Gastroesophageal sphincter (tissue), 4 donors: ENCODE measurements at places on chromosomes 3 and 15.
A peak's percentile ranks its signal among the peaks of the same experiment; 100 is the strongest.

DNA sequence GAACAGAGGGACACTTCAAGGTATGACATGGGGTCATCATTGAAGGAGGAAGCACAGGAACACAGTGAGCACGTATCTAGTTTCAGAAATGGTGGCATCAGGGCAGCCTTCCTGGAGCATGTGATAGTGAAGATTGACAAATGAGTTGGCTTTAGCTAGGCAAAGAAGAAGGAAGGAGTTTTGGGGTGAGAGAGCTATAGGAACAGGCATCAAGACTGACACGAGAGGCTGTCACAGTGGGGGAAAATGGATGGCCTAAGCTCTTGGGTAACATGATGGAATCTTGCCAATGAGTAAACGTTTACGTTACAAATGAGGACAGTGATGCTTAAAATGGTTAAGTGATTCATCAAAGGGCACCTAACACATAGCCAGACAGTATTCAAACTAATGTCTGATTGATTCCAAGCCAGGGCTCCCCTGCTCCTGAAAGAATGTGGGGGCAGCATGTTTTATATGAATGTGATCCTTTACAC, 23.1 kb upstream of the GPR171 start:
- ATAC-seq, result no peak

DNA sequence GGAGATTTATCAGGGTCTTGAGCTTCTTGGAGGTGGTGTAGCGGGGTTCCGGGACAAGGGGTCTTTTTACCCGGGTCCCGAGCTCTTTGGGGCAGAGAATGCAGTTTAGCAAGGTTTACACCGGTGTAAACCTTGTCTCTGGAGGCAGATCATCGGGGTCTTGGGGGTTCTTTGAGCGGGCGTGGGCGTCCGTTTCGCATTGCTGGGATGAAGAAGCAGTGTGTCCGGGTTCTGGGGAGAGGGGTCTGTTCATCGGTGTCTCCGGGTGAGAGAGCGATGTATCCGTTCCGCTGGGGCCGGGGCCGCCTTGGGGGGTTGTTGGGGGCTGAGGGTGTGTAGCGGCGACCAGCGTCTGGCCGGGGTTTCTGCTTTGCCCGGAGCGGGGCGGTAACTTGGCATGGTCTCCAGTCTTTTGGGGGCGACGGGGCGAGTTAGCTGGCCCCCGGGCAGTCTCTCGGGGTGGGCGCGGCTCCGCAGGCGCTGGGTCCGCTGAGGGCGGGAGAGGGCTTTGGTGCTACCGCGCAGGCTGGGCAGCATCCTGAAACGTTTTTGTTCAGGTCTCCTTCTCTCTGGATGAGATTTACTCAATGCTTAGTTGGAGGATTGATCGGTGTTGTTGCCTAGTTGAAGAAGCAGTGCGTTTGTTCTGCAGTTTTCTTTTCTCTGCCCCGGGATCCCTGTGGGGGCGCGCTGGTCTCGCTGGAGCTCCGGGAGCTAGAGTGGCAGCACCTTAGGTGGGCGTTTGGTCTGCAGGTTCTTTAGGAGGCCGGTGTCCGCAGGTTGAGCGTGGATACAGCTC, 843 bp downstream of the GLCE start:
- ATAC-seq, result no peak

- ATAC-seq, result no peak
These were observed 6.1 kb upstream of the LDHAL6B start for GRCh38 chr15:59200560-59200959.

DNA sequence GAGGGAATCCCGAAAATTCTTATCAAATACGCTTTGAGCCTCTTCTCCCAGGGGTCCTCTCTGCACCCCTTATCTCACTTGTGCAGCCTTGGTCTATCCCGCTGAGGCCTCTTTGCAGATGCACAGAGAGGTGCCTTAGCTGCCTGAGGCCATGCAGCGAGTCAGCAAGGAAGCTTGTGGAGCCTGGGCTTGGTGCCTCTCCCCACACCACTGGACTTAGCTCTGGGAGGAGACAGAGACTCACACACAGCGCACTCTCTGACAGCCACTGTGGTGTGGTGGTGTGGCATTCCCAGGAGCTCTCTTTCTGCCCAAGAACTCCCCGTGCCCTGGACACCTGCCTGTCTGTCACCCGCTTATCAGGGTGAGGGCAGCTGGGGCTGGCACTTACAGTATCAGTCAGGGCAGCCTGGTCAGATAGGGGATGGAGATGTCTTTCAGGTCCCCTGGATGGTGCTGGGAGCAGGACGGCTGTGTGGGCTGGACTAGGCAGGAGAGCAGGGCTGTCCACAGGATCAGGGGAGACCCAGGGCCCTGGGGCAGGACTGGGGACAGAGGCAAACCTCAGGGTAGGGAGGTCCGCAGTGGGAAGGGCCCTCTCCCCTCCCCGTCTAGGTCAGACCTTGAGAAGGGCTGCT, 10.2 kb upstream of the LINGO1 start:
- no peak for ATAC-seq

DNA sequence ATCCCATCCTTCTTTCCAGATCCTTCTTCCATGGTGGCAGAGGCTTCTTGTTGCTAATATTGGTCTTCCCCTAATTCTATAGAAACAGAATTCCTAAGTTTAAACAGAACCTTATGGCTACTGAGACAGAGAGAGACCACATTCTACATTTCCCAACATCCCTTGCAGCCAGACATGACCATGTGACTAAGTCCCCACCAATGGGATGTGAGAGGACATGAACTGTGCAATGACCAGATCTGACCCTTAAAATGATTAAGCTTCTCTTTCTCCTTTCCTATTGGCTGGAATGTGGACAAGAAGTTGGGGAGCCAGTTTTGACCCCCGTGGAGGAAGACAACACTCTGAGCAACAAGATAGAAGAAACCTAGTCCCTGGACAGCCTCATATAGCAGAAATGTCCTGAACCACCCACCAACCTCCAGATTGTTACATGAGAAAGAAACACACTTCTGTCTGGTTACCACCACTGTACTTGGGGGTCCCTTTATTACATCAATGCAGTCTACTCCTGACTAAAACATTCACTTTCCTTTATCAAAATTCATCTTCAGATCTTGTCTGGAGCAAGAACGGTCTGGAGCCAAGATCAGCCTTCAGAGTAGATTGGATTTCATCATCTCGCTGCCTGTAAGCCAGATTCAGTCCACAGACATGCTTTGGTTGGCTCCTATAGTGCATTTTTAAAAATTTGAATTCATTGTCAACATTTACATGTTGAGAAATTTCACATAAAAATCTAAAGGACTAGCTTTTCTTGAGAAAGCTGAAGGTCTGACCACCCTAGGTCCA, 183.9 kb downstream of the SHQ1 start:
- ATAC-seq, result no peak

DNA sequence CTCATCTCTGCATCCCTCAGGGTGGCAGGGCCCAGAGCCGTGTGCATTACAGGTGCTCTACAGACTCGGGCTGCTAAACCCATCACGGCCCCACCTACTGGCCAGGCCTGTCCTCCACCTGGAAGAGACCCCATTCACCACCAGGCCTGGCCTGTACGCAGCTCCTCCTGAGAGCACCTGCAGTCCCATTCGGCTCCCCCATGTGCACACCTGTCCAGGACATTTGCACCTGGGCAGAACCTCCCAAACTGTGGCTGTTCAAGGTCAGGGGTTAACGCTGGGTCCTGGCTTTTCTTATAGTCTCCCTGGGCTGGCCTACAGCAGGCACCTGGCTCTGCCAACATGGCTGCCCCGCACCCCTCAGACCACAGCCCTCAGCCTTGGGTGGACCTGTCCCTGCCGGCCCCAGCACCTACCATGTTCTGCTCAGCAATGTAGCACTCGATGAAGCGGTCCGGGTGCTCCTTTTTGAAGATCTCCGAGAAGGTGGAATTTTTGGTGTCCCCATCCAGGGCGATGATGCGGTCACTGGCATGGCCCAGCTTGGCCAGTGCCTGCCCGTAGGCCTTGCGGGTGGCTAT, 25.7 kb downstream of the TKT start:
- no peak for ATAC-seq

- ATAC-seq, result no peak
These were observed 61.9 kb upstream of the FNDC3B start for GRCh38 chr3:171977441-171977840.

GRCh38 chr3:100725935-100726513, 16.7 kb downstream of the TFG start:
- ATAC-seq, result no peak

GRCh38 chr3:56680054-56680580, 2.9 kb downstream of the TASOR start:
- no peak for ATAC-seq

DNA sequence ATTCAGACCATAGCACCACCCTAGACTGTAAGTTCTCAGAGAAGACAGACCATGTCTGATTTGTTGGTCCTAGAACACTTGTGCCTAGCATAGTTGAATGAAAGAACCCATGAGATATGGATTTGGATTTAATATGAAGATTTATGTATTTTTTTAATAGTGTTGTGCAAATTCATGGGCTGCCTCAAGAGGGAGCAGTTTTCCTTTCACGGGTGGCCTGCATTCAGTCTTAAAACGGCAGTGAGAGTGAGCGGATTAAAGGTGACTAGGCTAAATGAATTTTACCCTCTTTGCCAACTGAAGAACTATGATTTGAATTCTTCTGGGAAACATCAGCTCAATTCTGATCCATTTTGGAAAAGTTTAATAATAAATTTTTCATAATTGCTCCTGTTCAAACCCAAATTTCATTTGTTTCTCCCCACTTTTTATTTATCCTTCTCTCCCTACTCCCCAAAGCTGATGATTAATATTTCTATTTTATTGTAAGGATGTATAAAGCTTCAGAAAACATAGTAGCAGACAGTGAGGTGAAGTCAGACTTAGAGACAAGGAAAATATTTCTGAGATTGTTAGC, 67.3 kb downstream of the MORC1 start:
- no peak for ATAC-seq

- no peak for ATAC-seq
These were observed 178.0 kb upstream of the P2RY1 start for GRCh38 chr3:152656972-152657355.

DNA sequence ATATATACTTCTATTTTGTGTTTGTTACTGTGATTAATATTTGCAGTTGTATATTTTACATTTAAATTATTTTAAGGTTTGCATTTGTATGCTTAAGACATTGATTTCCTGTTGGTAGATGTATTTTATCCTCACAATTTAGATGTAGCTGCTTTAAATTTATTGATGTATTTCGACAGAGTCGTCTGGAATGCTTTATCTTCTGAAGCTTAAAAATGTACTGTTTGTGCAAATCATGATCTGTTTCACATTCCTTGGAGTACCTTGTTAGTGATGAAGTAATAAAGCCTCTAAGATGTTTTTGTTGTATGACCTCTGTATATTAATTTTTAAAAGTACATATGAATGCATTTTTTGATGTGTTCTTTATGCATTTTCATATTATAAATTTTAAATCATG, 1.9 kb downstream of the CHD2 start:
- ATAC-seq, result no peak

GRCh38 chr3:187777331-187777941, 32.2 kb upstream of the BCL6 start:
- ATAC-seq, result no peak

DNA sequence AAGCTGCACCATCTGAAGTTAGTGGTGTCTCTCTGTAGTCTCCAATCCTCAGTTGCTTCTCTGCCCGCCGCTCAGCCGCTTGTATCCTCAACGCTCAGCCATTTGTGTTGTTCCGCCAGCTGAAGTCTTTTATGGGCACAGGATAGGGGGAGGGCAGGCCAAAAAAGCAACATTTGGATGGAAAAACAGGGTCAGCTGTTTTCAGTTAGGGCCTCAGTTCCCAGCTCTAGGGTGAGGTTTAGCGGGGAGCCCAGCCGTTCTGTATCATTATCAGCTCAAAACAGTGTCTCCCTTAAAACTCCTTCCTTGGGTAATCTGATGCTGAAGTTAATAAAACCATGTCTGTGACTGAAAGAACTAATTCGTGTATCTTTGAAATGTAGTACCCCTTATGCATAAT, 329.5 kb upstream of the AZI2 start:
- ATAC-seq, result peak; percentile 19

DNA sequence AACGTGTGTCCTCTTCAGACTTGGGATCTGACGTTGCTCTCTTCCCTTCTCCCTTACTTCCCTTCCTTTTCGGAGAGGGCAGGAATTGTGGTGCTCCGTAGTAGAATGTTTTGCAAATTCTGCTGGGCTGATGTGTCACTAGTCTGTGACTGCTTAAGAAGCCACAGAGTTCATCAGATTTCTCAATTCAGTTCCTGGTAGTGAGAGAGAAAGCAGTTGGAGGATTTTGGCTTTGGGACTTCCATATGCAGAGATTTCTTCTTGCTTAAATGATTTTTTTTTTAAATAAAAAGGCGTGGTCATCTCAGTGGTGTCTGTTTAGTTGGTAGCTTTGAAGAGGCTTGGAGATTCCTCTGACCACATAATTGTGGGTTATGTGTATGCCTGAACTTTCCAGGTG, 10.1 kb downstream of the CEMIP start:
- ATAC-seq, result no peak

DNA sequence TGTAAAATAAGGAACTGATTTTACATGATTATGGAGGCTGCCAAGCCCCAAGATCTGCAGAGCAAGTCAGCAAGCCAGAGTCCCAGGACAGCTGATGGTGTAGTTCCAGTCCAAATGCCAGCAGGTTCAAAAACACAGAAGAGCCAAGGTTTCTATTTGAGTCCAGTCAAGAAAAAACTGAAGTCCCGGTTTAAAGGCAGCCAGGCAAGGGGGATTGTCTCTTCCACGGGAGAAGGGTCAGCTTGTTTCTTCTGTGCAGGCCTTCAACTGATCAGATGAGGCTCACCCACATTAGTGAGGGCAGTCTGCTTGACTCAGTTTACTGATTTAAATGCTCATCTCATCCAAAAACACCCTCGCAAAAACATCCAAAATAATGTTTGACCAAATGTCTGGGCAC, 246.2 kb downstream of the PLCL2 start:
- ATAC-seq, result no peak

GRCh38 chr3:168807448-168807847, 711.7 kb upstream of the GOLIM4 start:
- no peak for ATAC-seq

GRCh38 chr15:73867426-73867825, 5.9 kb upstream of the TBC1D21 start:
- ATAC-seq, result no peak

DNA sequence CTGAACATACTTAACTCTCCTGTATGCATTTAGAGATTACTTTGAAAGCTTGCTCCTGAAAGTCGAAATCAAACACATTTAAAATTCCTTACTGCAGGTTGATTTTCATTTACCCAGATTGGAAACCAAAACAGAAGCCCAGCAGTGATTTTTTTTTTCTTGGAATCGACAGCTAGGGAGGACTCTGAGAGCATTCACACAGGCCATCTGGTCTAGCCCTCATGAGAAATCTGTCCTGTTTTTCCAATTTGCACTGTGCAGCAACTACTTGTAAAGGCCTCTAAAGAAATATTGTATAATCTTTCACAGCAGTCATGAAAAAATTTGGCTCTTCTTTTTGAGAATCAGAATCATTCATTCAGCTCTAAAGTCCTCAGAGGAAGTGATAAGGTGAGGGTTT, 179.2 kb downstream of the KCNAB1 start:
- ATAC-seq, result no peak

GRCh38 chr3:52333869-52334557, 17.9 kb downstream of the DNAH1 start:
- no peak for ATAC-seq

- ATAC-seq, result no peak
These were observed 23.1 kb upstream of the CFAP161 start for GRCh38 chr15:81111018-81111417.
